ENCODE measurements at places on chromosomes 3 and 15. TPM values are rescaled to one million over a fixed set of nuclear protein-coding genes. Genes with fewer than 3 reads are reported as not detected.

Gene LRRC34
- not detected for total RNA-seq

Gene CRYBG3
- 6.9 TPM for total RNA-seq

Gene CHRFAM7A
- 3.8 TPM for total RNA-seq

Gene REC114
- total RNA-seq, result not detected

Gene GOLGA6D
- total RNA-seq, result not detected

Gene KCTD6
- 8.7 TPM for total RNA-seq
